ENCODE measurements at places on chromosomes 3 and 15. TPM values are rescaled to one million over a fixed set of nuclear protein-coding genes. Genes with fewer than 3 reads are reported as not detected.

- no peak for DNase-seq
Measured at GRCh38 chr15:98667521-98668179, 19.3 kb downstream of the IGF1R start.

- no peak for DNase-seq
Measured at GRCh38 chr3:116863270-116863770, 153.7 kb downstream of the TUSC7 start.

DNA sequence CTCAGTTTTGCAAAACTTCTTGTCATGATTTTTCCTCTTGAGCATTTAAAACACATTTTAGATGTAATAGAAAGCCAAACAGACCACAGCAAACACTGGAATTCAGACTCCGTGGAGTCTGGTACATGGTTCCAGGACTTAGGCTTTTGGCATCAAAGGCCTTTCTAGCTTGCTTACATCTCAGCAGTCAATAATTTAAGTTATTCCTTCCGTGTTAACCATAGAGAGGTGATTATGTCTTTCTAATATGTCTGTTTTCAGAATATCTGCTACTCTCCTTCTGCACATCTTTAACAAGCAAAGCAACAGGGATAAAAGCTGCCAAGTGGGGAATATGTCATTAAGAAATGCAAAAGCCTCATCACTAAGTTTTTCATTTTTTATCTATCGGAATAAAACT, 171.7 kb upstream of the CRBN start:
- no peak for DNase-seq

DNA sequence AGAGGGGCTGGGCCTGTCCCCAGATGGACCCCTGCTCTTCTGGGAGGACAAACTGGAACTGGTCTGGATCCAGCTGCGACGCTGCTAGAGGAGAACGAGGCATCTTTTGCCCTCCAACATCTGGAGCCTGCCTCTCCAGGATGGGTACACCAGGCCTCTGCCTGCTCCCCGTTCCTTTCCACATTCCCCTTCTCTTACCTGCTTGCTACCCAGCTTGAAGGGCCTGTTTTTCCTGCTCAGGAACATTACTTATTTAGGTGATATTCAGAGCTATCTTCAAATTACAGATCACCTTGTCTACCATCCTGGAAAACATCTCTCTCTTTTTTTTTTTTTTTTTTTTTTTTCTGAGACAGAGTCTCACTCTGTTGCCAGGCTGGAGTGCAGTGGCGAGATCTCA, 64.0 kb downstream of the CHRD start:
- DNase-seq: no peak

DNA sequence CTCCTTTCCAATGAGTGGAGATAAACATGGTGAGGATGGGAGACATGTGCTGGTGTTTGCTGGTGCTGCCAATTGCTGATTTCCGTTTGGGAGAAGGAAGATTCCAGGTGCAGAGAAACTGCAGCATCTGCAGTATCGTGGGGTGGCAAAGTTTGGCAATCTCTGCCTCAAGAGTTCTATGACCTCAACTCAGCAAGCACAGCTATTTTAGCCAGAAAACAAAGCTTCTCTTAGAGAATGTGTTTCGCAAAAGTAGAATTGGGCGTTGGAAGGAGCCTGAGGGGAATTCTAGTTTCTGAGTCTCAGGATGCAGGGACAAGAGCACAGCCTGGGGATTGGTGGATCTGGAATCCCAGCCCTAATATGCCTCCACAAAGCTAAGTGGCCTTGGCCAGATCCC, 18.2 kb upstream of the SHC4 start:
- no peak for DNase-seq

- DNase-seq: no peak
Measured at GRCh38 chr15:78448441-78449219, 10.6 kb downstream of the IREB2 start.

GRCh38 chr3:194485468-194485880, 1.3 kb downstream of the ATP13A3 start:
- DNase-seq: no peak

GRCh38 chr15:65361708-65362459, 15.9 kb downstream of the IGDCC3 start:
- DNase-seq: no peak

DNA sequence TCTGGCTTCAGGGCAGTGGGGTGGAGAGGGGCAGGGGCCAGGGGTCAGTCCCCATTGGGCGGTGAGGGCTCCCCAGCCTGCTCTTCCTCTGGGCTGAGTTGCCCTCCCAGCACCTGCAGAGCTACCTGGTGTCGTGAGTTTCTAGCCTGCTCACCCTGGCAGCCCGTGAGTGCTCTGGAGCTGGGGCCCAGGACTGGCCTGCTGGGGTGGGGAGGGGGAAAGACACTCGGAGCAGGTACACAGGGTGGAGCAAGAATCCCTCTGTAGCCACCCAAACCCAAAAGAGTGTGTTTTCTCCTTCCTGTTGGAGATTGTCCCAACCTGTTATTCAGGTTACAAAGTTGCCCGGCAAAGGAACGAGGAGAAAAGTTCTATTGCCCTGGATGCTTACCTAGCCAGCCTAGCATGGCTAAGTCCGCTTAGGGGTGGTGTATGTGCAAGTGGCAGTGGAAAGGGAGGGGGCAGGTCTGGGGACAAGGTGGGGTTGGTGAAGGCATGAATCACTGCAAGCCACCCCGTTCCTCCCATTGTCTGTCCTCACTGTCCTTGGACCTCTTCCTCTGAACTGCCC, 8.9 kb downstream of the FAM3D start:
- no peak for DNase-seq

DNA sequence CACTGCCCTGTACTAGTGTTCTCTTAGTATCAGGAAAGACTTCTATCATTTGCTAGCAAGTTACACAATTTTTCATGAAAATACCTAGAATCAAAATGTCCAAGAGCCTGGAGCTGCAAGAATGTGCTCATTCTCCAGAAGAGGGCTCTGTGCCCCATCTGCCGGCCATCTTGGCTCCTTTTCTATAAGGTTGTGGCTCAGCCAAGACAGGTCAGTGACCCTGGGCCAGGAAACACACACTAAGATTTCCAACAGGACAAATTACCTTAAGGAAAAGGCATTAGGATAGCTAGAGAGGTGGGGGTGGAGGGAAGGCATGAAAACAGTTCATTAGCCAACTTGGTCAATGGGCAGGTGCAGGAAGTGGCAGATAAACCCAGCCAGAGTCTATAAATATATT, 20.7 kb downstream of the TIMP4 start:
- DNase-seq: no peak

DNA sequence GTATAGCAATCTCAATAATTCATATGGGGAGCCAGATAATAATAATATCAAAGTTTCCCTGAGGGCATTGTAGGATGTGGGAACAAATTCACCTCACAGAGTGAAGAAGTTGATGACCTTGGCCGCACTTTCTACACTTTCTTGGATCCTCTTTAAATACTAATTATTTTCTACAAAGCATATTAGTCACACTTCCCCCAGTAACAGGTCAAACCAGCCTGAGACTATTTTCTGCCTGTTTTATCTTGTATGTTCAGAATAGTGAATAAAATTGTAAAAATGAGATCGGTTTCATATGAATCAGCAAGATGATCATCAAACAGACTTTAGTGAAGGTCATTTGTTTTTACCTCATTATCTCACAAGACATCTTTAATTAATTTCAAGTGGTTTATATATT, 2.3 kb upstream of the OR5K3 start:
- no peak for DNase-seq

- no peak for DNase-seq
Measured at GRCh38 chr15:48388016-48388851, 57.0 kb downstream of the DUT start.

- peak; percentile 88 for DNase-seq
Measured at GRCh38 chr15:65110676-65111292, 4.2 kb downstream of the UBAP1L start.

- DNase-seq: no peak
Measured at GRCh38 chr3:27990324-27990723, 251.1 kb upstream of the CMC1 start.

GRCh38 chr3:68483601-68484000, 448.7 kb downstream of the TAFA4 start:
- DNase-seq: no peak

DNA sequence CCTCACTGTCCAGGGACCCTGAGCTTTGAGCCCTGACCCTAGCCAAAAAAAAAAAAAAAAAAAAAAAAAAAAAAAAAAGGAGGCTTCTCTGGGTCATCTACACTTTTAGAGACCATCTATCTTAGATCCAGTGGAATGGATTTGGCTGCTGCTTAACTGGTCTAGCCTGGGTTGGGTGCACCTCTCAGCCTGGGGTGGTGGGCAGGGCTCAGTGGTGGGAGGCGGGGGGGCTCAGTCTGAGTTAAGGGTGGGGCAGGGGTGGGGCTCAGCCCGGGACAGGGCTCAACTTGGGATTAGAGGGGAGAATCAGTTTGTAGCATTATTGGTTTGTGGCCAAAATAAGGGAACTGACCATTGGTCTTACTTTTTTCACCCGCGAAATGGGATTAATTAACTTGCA, 139.2 kb downstream of the TPRA1 start:
- no peak for DNase-seq

GRCh38 chr3:126465928-126466544, 9.7 kb downstream of the ZXDC start:
- no peak for DNase-seq

DNA sequence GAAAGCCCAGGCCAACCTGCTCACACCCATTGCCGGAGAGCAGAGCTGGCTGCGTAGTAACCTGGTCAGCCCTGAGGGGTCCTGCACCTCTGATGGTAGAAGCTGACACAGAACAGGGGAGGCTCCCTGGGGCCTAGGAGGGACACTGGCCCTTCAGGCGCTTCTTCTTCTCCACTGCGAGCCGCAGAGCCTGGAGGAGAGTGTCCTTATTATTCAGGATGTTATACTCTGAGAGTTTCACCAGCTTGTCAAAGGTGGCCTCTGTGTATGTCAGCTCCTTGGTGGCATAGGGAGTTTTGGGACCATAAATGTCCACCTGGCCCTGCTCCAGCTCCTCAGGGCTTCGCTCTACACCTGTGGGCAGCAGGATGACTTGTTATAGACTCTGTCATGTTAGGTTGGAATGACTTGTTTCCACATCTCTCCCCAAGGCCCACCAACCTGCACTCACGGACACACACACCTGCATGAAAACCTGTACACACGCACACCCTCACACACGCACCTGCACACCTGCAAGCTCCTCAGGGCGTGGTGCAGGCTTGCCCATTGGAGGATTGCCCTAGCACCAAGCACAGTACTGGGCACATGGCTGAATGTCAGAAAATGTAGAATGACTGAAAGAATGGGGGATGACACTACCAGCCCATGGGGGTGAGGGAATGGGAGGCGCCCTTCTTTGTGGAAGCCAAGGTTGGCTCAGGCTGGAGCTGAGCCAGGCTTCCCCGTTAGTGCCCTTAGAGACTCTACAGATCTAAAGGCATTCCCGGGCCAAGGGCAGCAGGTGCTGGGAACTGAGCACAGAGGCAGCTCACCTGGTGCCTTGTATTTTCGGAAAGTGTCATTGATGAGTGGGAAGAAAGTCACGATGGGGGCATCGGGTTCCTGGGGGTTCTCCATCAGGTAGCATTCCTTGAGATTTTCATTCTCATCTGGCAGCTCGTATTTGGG, 11.5 kb upstream of the EHD4 start:
- no peak for DNase-seq

DNA sequence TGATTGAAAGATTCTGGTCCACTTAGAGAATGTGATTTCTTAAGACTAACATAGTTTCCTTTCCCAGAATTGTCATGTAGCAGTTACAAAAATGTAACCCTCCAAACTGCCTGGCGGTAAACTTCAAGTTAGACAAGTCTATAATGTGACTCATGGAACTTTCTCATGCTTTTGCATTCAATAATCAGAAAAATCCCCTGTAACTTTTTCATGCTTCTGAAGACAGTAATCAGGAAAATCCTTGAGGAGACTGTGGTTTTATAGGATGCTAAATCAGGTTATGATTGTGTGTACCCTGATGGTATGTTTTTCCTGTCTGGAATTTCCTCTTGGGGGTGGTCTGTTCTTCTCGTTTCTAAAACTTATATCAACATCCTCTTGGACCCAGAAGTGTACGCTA, 74.0 kb upstream of the RARB start:
- DNase-seq: no peak

DNA sequence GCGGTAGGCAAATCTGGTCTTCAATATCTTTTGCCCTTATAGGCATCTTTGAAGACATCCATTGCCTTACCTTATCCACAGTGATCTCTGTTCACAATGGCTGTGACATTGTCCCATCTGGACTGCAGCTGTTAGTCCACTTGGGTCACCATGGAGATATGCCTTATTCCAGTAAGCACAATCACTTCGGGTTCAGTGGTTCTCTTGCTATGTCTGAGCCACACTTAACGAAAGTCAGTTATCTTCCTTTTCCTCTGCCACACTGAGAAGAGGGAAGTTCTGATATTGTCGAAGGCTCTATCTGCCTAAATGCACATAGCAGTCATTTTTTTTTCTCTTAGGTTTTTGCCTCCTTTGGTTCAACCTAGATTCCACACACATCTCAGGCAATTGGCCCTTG, 119.0 kb upstream of the SATB1 start:
- no peak for DNase-seq

DNA sequence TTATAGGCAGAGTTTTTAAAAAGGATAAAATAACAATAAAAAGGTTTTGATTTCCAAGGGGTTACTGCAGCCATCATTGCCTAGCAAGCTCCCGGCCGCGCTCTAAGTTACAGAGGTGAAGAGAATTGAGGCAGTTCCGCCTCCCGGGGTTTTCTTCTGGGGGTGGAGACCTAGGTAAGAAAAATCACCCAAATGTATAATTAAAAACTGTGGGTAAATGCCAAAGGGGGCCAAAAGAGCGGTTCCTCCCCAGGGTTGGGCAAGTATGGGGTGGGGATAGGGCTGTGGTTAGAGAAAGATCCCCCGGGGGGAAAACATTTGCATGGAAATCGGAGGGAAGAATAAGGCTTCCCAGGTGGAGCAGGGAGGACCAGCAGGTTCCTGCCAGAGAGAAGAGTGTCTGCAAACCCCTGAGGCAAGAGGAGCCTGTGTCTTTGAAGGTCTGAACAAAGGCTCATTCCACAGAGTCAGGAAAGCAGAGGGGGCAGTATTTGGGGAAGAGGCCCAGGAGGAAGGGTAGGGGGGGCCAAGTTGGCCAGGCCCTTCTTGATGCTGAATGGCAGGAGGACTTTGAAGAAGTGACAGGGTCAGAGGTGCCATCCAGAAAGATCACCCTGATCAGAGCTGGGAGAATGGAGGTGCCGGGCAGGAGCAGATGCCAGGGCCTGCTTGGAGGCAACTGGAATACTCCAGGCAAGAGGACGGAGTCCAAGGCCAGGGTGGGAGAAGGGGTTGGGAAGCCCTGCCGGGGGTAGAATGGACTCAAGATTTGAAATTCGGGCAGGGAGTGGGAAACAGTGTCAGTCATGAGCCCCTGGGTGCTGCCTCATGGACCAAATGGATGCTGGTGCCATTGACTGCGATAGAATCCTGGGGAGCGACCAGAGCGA, 152.9 kb upstream of the RGMA start:
- no peak for DNase-seq

GRCh38 chr3:5563537-5564277, 376.2 kb downstream of the EDEM1 start:
- DNase-seq: no peak

GRCh38 chr3:63438826-63439371, 160.8 kb downstream of the SYNPR start:
- DNase-seq: no peak

Gene EFHB
- total RNA-seq: 0.32 TPM

Gene IL17RB
- not detected for total RNA-seq

Gene TRPC1
- total RNA-seq: 15.0 TPM

Gene WDR93
- 0.07 TPM for total RNA-seq

Gene PEX5L
- total RNA-seq: not detected

Gene SLC28A1
- total RNA-seq: not detected

Gene GAP43
- not detected for total RNA-seq

Gene CCDC33
- total RNA-seq: not detected

Gene MNS1
- 1.5 TPM for total RNA-seq

Gene CYP1A2
- not detected for total RNA-seq

Gene CRYGS
- total RNA-seq: 1.4 TPM

All from pulmonary artery endothelial cell (primary cell).